CD4-positive, CD25-positive, alpha-beta regulatory T cell (primary cell): ENCODE measurements at places on chromosomes 12 and 14.

GRCh38 chr12:63982604-63983295 lies 138.2 kb downstream of the SRGAP1 start:
- DNase-seq, result no peak
- H3K27me3 ChIP-seq, result no peaks in the 10 kb centered on the region
- H3K27ac ChIP-seq, result no peak overlapping the region
- H3K4me3 ChIP-seq, result no peak overlapping the region
- no peaks in the 10 kb centered on the region for H3K4me1 ChIP-seq
- H3K36me3 ChIP-seq, result no peaks in the 10 kb centered on the region

DNA sequence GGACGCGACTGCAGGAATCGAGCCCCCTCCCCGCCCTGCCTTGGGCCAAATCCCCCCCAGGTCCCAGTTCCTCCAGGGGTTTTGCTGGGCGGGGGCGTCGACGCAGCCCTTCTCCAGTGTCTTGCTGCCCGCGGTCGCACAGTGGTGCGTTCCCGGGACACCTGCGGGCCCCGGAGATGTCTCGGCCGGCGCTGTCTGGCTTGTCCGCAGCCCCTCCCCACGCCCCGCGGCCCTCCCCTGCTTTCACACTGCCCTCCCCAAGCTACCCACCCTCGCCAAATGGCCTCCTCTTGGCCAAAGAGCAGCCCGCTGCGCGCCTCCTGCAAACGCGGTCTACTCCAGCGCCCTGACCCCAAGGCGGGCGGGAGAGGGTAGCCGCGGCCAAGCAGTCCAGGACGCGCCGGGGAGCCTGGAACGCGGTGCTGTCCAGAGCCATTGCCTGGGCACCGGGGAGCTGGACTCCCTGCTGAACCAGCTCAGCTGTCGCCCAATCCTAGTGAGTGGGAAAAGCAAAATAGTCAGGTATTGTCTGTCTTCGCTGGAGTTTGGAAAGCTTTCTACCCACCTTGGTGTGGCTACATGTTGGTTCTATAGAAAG lies 122.0 kb downstream of the AACS start:
- no peaks in the 10 kb centered on the region for H3K36me3 ChIP-seq
- no peak overlapping the region for H3K4me3 ChIP-seq
- peaks cover 23% of the 10 kb centered on the region for H3K27me3 ChIP-seq
- no peak for DNase-seq

DNA sequence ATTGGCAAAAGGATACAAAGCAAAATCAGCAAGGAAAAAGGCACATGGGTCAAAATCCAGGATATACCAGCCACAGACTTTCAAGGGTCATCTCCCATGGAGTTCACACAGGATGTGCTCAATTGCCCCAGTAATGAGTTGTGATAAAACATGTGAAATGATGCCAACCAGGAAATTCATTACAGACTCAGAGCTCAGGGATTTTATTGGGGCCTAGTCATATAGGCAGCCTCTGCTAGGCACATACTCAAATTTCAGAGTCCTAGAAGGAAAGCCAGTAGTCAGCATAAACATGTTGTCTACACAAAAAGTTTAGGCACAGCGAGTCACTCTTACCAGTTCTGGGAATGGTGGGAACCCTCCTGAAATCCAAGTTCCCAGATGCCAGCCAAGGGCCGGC lies 64.4 kb upstream of the OSBPL8 start:
- no peak overlapping the region for H3K4me3 ChIP-seq
- H3K27me3 ChIP-seq, result no peaks in the 10 kb centered on the region
- H3K27ac ChIP-seq, result no peak overlapping the region
- no peak for DNase-seq
- H3K36me3 ChIP-seq, result no peaks in the 10 kb centered on the region
- H3K4me1 ChIP-seq, result peaks cover 3% of the 10 kb centered on the region

GRCh38 chr12:92810370-92810769 lies 107.6 kb downstream of the PLEKHG7 start:
- peaks cover 17% of the 10 kb centered on the region for H3K36me3 ChIP-seq
- DNase-seq, result no peak
- no peaks in the 10 kb centered on the region for H3K27me3 ChIP-seq
- H3K4me1 ChIP-seq, result no peaks in the 10 kb centered on the region

- H3K27me3 ChIP-seq, result no peaks in the 10 kb centered on the region
- DNase-seq, result no peak
- peaks cover 45% of the 10 kb centered on the region for H3K36me3 ChIP-seq
- no peak overlapping the region for H3K27ac ChIP-seq
These were observed 37.7 kb downstream of the SLC8B1 start for GRCh38 chr12:113297214-113297587.

DNA sequence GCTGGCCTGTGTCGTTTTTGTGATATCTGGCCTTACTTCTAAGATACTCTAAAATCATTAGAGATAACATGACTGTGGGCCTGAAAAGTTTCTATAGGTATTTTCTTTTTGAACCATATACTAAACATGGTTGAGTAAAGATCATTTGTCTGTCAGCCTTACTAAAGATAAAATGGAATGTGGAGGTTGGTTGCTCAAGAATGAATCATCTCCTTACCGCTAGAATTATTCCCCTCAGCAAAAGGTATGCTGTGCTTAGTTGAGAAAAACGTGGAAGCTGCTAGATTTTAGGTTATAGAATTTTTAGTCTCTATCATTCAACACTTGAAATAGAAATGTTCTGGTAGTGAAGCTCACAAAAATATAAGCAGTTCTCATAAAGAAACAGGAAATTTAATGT lies 407.3 kb downstream of the AEBP2 start:
- H3K36me3 ChIP-seq, result no peaks in the 10 kb centered on the region
- no peak overlapping the region for H3K27ac ChIP-seq
- no peaks in the 10 kb centered on the region for H3K27me3 ChIP-seq

GRCh38 chr14:52333108-52333507 lies 19.0 kb downstream of the PTGER2 start:
- DNase-seq, result no peak
- H3K36me3 ChIP-seq, result peaks cover 2% of the 10 kb centered on the region
- H3K27ac ChIP-seq, result no peak overlapping the region
- H3K4me1 ChIP-seq, result peaks cover 6% of the 10 kb centered on the region
- H3K27me3 ChIP-seq, result no peaks in the 10 kb centered on the region

DNA sequence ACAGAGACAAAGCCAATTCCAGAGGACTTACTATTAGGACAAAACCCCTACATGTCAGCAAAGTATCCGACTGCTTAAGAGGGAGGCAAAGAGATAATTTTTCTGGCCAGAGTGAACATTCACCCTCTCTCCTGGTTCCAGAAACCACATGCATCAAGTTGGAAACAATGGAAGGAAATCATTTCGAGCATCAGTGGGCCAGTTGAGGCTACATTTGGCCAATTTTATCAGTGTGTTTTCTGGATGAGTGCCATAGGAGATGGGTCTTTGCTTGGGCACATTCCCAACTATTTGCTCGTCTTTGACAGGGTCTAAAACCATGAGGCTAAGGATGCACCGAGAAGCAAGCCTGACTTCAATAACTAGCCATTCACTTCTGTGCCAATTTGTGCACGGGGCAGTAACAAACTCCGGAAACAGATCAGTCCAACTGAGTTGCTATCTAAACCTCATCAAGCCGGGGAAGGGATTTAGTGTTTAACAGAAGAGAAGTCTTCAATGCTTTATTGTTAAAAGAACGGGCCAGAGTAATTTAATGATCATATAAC lies 17.4 kb downstream of the EGLN3 start:
- H3K4me3 ChIP-seq, result no peak overlapping the region
- no peak overlapping the region for H3K27ac ChIP-seq
- H3K4me1 ChIP-seq, result no peaks in the 10 kb centered on the region
- no peaks in the 10 kb centered on the region for H3K27me3 ChIP-seq

- no peaks in the 10 kb centered on the region for H3K27me3 ChIP-seq
- H3K36me3 ChIP-seq, result no peaks in the 10 kb centered on the region
- DNase-seq, result no peak
- no peaks in the 10 kb centered on the region for H3K4me1 ChIP-seq
- H3K27ac ChIP-seq, result no peak overlapping the region
- no peak overlapping the region for H3K4me3 ChIP-seq
These were observed 213.8 kb downstream of the SLC6A15 start for GRCh38 chr12:84698576-84699333.

- H3K27me3 ChIP-seq, result no peaks in the 10 kb centered on the region
- no peaks in the 10 kb centered on the region for H3K36me3 ChIP-seq
- no peaks in the 10 kb centered on the region for H3K4me1 ChIP-seq
- DNase-seq, result no peak
- no peak overlapping the region for H3K4me3 ChIP-seq
- H3K27ac ChIP-seq, result no peak overlapping the region
These were observed 31.5 kb downstream of the ABCB9 start for GRCh38 chr12:122934722-122935121.

GRCh38 chr12:68477906-68478305 lies 132.8 kb upstream of the RAP1B start:
- no peaks in the 10 kb centered on the region for H3K36me3 ChIP-seq
- DNase-seq, result no peak
- no peaks in the 10 kb centered on the region for H3K27me3 ChIP-seq
- H3K27ac ChIP-seq, result no peak overlapping the region
- peaks cover 13% of the 10 kb centered on the region for H3K4me1 ChIP-seq

- H3K4me1 ChIP-seq, result peaks cover 33% of the 10 kb centered on the region
- H3K27me3 ChIP-seq, result no peaks in the 10 kb centered on the region
- no peak overlapping the region for H3K27ac ChIP-seq
These were observed 137.8 kb downstream of the PRKCH start for GRCh38 chr14:61459229-61459628.

DNA sequence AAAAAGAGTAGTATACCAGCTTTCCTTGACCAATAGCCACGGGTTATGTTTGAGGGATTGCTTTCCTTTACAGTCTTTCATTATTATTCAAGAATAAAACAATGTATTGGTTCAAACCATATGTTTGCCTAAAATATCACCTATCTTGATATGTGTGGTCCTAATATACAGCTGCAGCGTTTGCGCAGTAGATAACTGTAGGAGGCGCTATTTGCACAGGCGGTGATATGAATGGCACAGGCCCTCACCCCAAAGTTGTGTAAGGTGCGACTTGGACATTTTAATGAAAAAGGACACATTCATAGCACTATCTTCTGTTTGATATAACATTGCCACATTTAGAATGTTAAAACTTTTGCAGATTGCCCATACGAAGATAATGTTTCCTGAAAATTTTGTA lies 298.4 kb downstream of the TRHDE start:
- H3K4me1 ChIP-seq, result no peaks in the 10 kb centered on the region
- no peaks in the 10 kb centered on the region for H3K27me3 ChIP-seq
- H3K4me3 ChIP-seq, result no peak overlapping the region
- no peak overlapping the region for H3K27ac ChIP-seq
- no peaks in the 10 kb centered on the region for H3K36me3 ChIP-seq
- no peak for DNase-seq

DNA sequence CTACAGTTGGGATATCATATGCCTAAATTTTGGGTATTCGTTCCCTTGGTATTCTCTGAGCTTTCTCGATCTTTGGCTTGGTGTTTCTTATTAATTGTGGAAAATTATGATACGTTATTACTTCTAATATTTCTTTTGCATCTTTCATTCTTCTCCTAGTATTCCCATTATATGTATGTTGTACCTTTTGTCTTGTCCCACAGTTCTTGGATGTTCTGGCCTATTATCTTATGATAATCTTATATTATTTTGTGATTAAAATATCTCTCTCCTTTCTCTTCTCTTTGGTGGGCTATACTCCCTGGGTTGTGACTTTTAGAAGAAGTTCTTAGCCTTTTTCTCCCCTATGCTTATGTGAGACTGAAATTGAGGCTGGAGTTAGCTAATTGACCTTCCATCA lies 25.2 kb downstream of the PTCSC3 start:
- no peak overlapping the region for H3K27ac ChIP-seq
- H3K4me1 ChIP-seq, result no peaks in the 10 kb centered on the region
- H3K36me3 ChIP-seq, result no peaks in the 10 kb centered on the region
- DNase-seq, result no peak
- no peaks in the 10 kb centered on the region for H3K27me3 ChIP-seq

- H3K4me1 ChIP-seq, result peaks cover 86% of the 10 kb centered on the region
- no peaks in the 10 kb centered on the region for H3K27me3 ChIP-seq
- H3K4me3 ChIP-seq, result peak overlapping the region; percentile 90
- peaks cover 41% of the 10 kb centered on the region for H3K36me3 ChIP-seq
These were observed 80.4 kb downstream of the DAD1 start for GRCh38 chr14:22508662-22509035.

DNA sequence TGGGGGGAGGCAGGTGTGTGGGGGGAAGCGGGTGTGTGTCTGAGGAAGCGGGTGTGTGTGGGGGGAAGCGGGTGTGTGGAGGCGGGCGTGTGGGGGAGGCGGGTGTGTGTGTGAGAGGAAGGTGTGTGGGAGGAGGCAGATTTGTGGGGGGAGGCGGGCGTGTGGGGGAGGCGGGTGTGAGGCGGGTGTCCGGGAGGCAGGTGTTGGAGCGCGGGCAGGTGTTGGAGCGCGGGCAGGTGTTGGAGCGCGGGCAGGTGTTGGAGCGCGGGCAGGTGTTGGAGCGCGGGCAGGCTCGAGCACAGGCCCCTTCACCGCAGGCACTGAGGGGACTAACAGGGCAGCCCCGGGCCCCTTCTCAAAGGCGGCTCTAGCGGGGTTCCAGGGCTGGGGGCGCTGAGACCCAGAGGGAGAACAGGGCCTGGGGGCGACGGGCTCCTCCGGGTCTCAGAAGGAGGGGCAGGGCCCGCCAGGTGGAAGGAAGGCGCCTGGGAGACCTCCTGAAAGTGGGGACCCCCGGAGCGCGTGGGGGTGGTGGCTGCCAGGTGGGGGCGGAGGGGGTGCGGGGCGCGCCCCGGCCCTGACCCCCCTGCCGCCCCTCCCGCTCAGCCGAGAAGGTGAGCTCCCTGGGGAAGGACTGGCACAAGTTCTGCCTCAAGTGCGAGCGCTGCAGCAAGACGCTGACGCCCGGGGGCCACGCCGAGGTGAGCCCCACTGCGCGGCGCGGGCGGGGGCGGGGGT lies 3.2 kb downstream of the CRIP2 start:
- H3K4me3 ChIP-seq, result no peak overlapping the region
- no peaks in the 10 kb centered on the region for H3K36me3 ChIP-seq
- no peaks in the 10 kb centered on the region for H3K27me3 ChIP-seq
- H3K27ac ChIP-seq, result peak overlapping the region; percentile 69
- H3K4me1 ChIP-seq, result peaks cover 88% of the 10 kb centered on the region

DNA sequence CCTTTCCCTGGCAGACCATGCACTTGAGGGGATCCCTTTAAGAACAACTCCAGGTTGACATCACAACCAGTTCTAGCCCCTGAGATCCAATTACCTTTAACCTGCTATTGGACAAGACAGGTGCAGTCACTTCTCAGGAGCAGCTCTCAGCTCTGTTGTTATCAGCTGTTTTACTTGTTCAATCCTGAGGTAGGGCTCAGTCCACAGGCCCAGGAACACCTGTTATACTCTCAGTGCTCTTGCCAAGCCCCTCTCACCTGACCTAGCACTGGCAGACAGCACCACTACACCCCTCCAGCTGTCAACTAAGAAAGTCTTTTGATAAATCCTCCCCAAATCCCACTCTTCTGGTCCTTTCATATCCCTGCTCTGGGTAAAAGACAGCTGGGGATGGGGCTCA lies 163.9 kb upstream of the TMTC2 start:
- H3K4me1 ChIP-seq, result no peaks in the 10 kb centered on the region
- no peaks in the 10 kb centered on the region for H3K36me3 ChIP-seq
- no peak overlapping the region for H3K27ac ChIP-seq
- no peak for DNase-seq
- H3K27me3 ChIP-seq, result no peaks in the 10 kb centered on the region
- no peak overlapping the region for H3K4me3 ChIP-seq

- no peaks in the 10 kb centered on the region for H3K27me3 ChIP-seq
- no peak for DNase-seq
- H3K4me1 ChIP-seq, result peaks cover 9% of the 10 kb centered on the region
- no peak overlapping the region for H3K4me3 ChIP-seq
These were observed 41.8 kb downstream of the DIO3 start for GRCh38 chr14:101603096-101603495.

- no peak overlapping the region for H3K4me3 ChIP-seq
- no peak for DNase-seq
- peaks cover 26% of the 10 kb centered on the region for H3K27me3 ChIP-seq
These were observed 203 bp downstream of the NFATC4 start for GRCh38 chr14:24368212-24368561.

GRCh38 chr12:67720351-67720856 lies 71.9 kb downstream of the DYRK2 start:
- H3K4me3 ChIP-seq, result no peak overlapping the region
- no peaks in the 10 kb centered on the region for H3K36me3 ChIP-seq
- no peak for DNase-seq
- H3K27ac ChIP-seq, result no peak overlapping the region
- H3K27me3 ChIP-seq, result no peaks in the 10 kb centered on the region
